ENCODE measurements at places on chromosomes 2 and 18.

DNA sequence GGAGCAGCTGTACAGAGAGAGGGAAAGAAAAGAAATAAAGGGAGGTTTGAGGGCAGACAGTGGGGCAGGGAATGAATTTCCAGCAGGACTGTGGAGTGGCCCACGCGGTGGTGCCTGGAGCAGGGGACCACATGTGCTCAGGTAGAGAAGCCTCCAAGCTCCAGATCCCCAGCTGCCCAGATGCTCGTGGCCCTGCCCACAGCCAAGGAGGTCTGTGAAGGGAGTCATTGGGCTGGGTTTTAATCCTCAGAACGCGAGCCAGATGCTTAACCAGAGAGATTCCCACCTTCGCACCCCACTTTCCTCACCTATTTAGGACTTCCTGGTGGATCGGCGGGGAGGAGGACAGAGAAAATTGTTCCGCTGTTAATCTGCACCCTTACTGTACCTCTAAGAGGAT, 369.4 kb downstream of the PARD3B start:
- DNase-seq = no peak

GRCh38 chr2:203775684-203776083, 69.2 kb downstream of the CD28 start:
- no peak for DNase-seq

DNA sequence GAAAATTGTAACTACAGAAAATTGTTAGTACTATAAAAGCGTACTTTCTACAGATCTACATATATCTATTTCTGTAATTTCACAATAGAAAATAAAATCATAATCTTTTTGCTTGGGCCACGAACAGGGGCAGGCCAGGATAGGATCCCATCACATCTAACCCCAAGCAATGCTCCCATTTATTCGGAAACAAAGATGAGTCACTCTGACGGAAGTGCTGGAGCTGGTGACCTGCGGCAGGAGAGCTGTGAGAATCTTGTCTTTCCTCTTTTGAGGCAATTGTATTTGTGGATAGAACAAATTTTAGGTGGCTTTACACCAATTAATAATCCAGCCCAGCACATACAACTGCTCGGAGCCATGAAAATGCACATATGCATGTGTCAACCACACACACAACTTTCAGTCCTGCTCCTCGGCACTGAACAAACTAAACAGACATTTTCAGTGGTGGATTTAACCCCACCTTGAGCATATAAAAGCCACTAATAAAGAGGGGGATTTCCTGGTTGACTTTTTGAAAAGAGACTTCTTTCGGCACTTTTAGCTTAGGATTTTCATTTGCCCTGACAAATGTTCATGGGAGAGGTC, 22.3 kb upstream of the INSIG2 start:
- DNase-seq = peak; percentile 2

GRCh38 chr2:77521931-77522470, at the start of gene LRRTM4:
Gene LRRTM4 (minus strand): TSS chr2:77522376.
- peak; percentile 85 for DNase-seq

DNA sequence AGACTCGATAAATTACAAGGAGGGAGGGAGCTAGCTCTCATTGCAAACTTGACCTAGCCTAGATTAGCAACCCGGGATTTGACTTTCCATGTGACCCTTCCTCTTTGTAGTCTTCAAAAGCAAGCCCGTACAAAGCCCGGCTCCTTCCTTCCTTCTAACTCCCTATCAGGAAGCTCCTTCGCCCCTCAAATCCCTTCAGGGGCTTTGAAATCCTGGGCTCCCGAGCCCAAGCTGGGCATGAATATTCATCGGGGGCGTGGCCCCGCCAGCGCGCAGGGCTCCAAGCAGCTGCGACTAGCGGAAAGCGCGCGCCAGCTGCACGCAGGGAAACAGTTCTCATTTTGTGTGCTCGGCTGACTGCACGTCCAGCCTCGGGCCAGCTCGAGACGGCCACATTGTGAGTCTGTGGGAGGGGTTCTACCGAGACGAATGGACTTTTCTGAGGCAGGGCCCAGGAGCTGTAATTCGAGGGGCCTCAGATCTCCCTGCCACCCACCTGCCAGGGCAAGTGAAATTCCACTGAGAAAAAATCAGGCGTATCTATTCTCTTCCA, 84.0 kb upstream of the PELI1 start:
- peak; percentile 94 for DNase-seq

DNA sequence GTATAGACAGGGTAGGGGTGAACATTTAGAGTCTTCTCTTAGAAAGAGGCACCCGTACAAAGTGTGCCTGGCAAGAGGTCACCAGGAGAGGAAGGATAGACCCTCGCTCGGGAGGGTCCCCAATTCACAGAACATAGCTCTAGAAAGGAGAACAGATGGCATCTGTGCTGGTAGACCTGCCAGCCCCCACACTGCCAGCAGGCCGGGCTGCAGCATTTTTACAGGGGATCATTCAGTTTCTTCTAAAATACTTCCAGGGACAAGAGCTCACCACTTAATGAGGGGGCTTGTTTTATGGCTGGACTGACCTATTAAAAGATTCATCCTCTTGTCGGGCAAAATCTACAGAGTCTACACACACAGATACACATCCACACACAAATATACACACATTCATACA, 149.9 kb downstream of the SEPTIN10 start:
- no peak for DNase-seq

- no peak for DNase-seq
Measured at GRCh38 chr2:23900541-23901322, 26.2 kb downstream of the ATAD2B start.

DNA sequence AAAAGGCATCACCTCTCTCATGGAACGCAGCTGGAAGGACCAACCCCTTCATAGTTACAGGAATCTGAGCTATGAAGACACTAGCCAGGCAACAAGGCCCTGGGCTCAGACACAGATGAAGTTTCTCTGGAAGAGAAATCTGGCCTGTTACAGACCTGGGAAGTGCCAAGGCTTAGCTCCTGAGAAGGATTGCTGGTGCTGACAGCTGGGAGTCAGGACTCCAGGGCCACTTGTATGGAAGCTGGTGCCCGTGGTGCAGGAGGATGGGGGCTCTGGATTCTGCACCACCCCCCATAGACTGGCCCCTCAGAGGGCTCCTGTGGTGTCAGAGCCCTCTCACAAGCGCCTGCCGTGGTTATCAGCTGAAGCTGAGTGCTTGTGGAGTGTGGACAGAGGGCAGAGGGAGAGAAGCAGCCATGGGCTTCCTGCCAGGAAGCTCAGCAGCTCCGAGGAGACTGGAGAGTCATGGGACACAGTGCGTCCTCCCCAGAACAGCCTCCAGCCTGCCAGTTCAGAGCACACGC, 87.3 kb upstream of the LCLAT1 start:
- peak; percentile 25 for DNase-seq

- DNase-seq = no peak
Measured at GRCh38 chr18:48404716-48405507, 4.3 kb downstream of the ZBTB7C start.

- DNase-seq = peak; percentile 26
Measured at GRCh38 chr2:149732001-149732685, 144.6 kb upstream of the MMADHC start.

GRCh38 chr18:47944972-47945852, 14.8 kb upstream of the SMAD2 start:
- DNase-seq = peak; percentile 47

GRCh38 chr2:117953231-117953630, 60.6 kb downstream of the CCDC93 start:
- DNase-seq = no peak

DNA sequence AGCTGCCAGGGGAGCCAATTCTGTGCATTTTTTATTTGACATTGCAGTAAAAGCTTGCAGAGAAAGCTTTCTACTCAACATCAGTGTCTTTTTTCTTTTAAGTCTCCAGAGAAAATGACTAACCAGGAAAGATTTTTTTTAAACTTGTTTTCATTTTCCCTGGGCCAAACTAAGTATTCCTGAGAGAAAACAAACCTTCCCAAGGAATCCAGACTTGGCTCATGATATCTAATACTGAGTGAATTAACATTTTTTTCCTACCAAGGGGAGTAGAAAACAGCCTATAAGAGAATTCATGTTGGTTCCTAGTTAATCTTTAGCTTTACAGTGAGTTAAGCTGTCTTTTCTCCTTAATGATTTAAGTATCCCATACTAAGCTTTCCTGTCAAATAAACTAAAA, 46.7 kb downstream of the DAPL1 start:
- DNase-seq = no peak

DNA sequence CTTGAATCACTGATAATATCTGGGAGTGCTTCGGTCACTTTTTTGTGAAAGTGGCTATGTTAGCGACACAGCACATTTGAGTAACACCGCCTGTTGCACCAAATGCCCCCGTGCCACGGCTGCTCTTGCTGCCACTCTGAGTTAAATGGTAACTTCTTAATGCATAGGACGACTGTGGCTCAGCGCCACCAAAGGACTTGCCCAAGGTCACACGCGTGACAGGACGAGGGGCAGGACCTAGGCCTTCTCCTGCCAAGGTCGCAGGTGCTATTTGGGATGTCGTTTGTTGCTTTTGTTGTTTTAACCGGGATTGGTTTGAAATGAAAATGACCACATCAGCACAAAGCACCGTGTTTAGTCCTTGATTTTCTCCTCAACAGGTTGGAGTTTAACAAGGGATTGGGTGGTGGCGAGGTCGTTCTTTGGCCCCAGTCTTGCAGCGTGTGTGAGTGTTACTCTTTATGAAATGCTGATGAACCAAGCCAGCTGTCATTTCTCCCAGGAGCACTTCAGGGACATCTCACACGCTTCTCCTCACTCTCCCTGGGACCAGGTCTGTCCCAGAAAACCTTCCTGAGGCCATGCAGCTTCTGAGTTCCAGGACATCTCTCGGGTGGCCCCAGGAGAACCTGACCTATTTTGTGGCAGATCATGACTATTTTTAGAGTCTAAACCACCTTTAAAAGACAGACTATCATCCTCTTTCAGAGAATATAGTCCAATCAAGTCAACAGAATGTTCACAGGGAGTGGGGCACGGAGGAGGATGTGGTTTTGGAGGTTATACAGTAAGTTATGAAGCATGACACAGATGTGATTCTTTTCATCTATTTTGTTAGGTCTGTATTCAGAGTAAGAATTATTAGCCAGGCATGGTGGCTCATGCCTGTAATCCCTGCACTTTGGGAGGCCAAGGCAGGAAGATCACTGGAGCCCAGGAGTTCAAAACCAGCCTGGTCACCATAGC, 49.9 kb downstream of the MTCL1 start:
- no peak for DNase-seq

- no peak for DNase-seq
Measured at GRCh38 chr2:230879271-230879882, 14.6 kb downstream of the ITM2C start.

- DNase-seq = peak; percentile 73
Measured at GRCh38 chr2:177147093-177147694, 65.4 kb upstream of the HNRNPA3 start.

GRCh38 chr2:32741575-32741974, 113.7 kb downstream of the TTC27 start:
- no peak for DNase-seq

DNA sequence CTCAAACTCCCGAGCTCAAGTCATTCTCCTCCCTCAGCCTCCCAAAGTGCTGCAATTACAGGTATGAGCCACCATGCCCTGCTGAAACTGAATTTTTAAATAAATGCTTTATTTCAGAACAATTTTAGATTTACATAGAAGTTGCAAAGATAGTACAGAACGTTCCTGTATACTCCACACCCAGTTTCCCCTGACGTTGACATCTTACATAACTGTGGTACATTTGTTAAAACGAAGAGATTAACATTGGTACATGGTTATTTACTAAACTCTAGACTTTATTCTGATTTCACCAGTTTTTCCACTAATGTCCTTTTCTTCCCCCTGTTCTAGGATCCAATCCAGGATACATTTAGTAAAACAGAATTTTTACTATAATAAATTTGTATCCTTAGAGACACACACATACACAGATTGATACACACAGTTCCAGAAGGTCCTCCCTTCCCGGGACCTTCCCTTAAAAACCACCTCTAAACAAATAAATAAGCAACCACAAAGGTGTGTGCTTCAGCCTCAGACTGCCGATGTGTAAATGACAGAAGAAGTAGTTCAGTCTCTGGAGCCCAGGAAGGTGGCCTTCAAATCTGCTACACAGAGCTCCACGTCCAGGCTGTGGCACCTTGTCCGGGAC, 6.9 kb downstream of the NEU2 start:
- no peak for DNase-seq

GRCh38 chr2:203989521-203989920, 53.0 kb downstream of the ICOS start:
- DNase-seq = no peak

- peak; percentile 40 for DNase-seq
Measured at GRCh38 chr2:101341421-101341820, 32.9 kb upstream of the RNF149 start.

DNA sequence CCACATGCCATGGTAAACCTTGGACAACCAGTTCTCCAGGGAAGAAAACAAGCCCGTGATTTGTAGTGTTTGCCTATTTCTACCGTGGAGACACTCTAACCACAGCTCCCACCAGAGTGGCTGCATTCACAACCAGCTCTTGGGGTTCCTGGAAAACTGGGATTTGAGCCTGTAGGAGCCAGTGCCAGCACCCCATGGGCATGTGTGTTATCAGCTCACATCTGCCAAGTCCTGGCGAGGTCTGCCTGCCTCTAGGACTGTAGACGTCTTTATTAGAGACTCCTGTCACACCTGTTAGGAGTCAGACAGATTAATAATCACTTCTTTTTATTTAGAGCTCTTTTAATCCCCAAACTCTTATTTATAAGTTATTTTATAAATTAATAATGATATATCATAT, 41.0 kb downstream of the INPP5D start:
- DNase-seq = no peak

DNA sequence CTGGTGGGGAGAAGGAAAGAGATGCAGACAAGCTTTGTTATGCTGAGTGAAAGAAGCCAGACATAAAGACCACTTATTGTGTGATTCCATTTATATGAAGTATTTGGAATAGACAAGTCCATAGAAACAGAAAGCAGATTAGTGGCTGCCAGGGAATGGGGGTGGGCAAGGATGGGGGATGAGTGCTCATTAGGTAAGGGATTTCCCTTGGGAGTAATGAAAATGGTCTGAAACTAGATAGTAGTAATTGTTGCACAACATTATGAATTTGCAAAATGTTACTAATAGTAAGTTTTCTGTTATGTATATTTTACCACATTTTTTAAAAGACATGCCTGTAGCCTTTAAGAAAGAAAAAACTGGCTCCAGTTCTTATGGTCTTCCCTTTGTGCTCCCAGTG, 154.9 kb downstream of the LNPK start:
- no peak for DNase-seq

DNA sequence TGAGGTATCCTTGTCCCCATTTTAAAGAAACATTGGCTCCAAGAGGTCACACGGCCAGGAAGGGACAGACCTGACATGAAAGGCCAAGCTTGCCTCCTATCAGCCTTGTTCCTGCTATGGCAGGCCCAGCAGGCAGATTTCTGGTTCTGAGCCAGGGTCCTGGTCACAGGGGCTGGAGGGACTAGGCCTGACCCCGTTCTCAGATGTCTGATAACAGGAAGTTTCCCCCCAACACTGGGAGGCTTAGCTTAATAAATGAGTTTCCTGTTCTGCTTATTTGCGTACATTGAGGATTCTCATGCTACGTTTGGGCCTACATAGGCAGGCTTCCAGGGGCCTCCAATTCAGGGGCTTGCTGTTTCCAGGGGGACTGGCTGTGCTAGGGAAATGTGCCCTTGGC, 107.8 kb upstream of the LTBP1 start:
- no peak for DNase-seq

GRCh38 chr2:161134547-161135518, 25.4 kb upstream of the TANK start:
- no peak for DNase-seq
